Activated T-helper 2 cell treated with anti-CD3 and anti-CD28 coated beads, Interferon-gamma antibody, Interleukin-2, Interleukin-4, amounts not matched to agents 10 μg/mL and 5 μg/mL and 100 μg/mL, durations not matched to agents 14 hours and 24 hours and 36 hours (primary cell): ENCODE measurements at places on chromosomes 16 and 17. TPM values are rescaled to one million over a fixed set of nuclear protein-coding genes. Genes with fewer than 3 reads are reported as not detected.

- H3K4me1 ChIP-seq, result peaks cover 52% of the 10 kb centered on the region
- peak overlapping the region; percentile 81 for H3K27ac ChIP-seq
- peaks cover 63% of the 10 kb centered on the region for H3K36me3 ChIP-seq
- H3K4me3 ChIP-seq, result peak overlapping the region; percentile 99
- H3K27me3 ChIP-seq, result no peaks in the 10 kb centered on the region
Measured at GRCh38 chr16:30474684-30475083, 2.1 kb downstream of the ITGAL start.

- DNase-seq, result no peak
- no peaks in the 10 kb centered on the region for H3K36me3 ChIP-seq
- H3K27ac ChIP-seq, result no peak overlapping the region
- H3K4me3 ChIP-seq, result no peak overlapping the region
- peaks cover 24% of the 10 kb centered on the region for H3K27me3 ChIP-seq
Measured at GRCh38 chr17:12667299-12667958, 1.7 kb downstream of the MYOCD start.

DNA sequence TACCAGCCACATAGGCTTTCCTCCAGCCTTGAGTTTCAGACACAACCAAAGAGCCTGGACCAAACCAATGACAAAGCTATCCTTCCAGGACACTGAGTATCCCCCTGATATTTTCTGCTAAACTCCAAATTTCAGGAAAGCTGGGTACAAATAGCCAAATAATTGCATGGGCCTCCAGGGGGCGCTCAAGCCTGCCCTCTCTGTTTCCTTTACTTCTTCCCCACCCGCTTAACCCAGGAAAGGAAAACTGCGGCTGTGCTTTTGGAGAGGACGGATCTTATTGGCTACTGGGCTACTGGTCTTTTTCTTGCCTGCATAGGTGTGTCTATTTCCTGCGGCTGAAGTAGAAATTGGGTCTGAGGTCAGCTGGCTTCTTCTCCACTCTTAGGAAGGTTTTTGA lies 30.1 kb downstream of the GNGT2 start:
- DNase-seq, result peak; percentile 35
- H3K36me3 ChIP-seq, result peaks cover 4% of the 10 kb centered on the region
- no peak overlapping the region for H3K4me3 ChIP-seq
- H3K27ac ChIP-seq, result no peak overlapping the region
- H3K27me3 ChIP-seq, result no peaks in the 10 kb centered on the region

GRCh38 chr17:78041386-78042179 lies 83.1 kb downstream of the TNRC6C start:
- no peak overlapping the region for H3K27ac ChIP-seq
- H3K4me3 ChIP-seq, result peak overlapping the region; percentile 58
- peaks cover 4% of the 10 kb centered on the region for H3K4me1 ChIP-seq
- peaks cover 23% of the 10 kb centered on the region for H3K36me3 ChIP-seq
- H3K27me3 ChIP-seq, result no peaks in the 10 kb centered on the region

DNA sequence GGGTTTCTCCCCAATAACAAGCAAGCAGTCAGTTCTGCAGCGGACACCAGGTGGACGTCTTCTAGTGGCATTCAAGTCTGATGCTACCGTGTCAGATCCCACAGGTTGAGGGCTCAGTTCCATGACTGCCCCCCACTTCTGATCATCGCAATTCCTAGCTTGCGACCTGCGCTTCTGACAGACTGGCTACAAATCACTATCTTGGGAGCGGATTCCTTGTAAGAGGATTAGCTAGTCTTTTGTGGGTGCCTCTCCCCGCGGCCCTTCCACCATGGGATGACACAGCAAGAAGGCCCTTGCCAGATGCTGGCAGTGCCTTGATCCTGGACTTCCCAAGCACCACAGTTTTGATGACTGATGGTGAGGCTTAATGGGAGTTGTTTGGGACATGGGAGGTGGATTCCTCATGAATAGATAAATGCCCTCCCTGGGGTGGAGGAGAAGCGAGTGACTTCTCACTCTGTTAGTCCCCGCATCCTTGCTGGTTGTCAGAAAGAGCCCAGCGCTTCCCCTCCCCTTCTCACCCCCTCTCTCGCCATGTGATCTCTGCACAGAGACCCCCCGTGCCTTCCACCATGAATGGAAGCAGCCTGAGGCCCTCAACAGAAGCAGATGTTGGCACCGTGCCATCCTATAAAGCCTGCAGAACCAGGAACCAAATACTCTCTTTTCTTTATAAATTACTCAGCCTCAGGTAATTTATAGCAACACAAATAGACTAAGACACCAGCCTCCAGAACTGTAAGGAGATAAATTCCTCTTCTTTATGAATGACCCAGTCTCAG lies 19.1 kb downstream of the CDIP1 start:
- peaks cover 22% of the 10 kb centered on the region for H3K36me3 ChIP-seq
- H3K27me3 ChIP-seq, result no peaks in the 10 kb centered on the region
- H3K4me3 ChIP-seq, result no peak overlapping the region
- DNase-seq, result no peak
- peaks cover 22% of the 10 kb centered on the region for H3K4me1 ChIP-seq
- H3K27ac ChIP-seq, result no peak overlapping the region

DNA sequence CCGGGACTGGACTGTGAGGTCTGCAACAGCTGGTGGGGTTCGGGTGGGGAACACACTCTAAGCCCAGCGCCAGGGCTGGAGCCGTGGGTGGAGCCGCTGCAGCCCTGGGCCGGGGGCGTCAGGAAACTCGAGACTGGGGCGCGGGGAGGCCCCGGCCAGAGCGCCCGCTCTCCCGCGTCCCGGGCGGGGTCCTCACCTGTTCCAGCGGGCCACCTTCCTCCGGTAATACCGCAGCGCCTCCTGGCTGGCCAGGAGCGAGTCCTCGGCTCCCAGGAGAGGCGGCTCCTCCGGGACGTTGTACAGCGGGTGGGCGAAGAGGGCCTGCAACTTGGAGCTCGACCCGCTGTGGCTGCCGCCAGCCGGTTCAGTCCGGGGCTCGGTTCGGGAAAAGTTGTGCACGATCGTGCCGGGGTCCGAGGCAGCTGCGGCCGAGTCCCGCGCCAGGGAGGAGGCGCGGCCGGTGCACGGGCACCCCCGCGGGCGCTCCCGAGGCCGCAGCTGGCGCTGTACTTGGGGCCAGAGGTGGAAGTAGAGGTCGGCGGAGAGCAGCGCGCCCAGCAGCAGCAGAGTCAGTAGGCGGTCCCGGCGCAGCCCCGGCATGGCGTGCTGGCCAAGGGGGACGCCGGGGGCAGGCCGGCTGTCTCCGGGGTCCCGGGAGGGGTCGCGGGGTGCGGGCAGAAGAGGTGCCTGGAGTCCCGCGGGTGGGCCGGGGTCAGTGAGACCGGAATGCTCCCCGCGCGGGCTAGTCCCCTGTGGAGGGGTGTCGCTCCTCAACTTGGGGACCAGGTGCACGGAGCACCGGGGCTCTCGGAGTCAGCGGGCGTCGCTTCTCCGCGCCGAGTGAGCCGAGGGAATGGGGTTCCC lies 868 bp downstream of the FAM20A start:
- DNase-seq, result no peak
- peaks cover 2% of the 10 kb centered on the region for H3K4me1 ChIP-seq
- H3K27ac ChIP-seq, result no peak overlapping the region
- peaks cover 71% of the 10 kb centered on the region for H3K27me3 ChIP-seq

GRCh38 chr17:28204751-28205150 lies 114.2 kb upstream of the TMEM97 start:
- no peaks in the 10 kb centered on the region for H3K4me1 ChIP-seq
- no peaks in the 10 kb centered on the region for H3K36me3 ChIP-seq
- DNase-seq, result no peak
- no peak overlapping the region for H3K27ac ChIP-seq
- no peak overlapping the region for H3K4me3 ChIP-seq
- H3K27me3 ChIP-seq, result peaks cover 3% of the 10 kb centered on the region

GRCh38 chr16:77246150-77246549 lies 46.9 kb downstream of the SYCE1L start:
- no peak overlapping the region for H3K27ac ChIP-seq
- no peaks in the 10 kb centered on the region for H3K27me3 ChIP-seq
- no peaks in the 10 kb centered on the region for H3K36me3 ChIP-seq

ZNF668 gene
- total RNA-seq, result 12.7 and 13.2 TPM in 2 replicates

KCNG4 gene
- total RNA-seq, result not detected in 2 replicates

CCL14 gene
- not detected in 2 replicates for total RNA-seq

FSCN2 gene
- total RNA-seq, result 1.1 TPM in 2 replicates

MYH1 gene
- total RNA-seq, result not detected in 2 replicates

GRB7 gene
- 0.39 and 0.74 TPM in 2 replicates for total RNA-seq

GRCh38 chr17:1270210-1271029 lies at the start of gene BHLHA9:
BHLHA9 (plus strand) TSS chr17:1270444; CDS start chr17:1270564, 120 bp downstream.
- peaks cover 39% of the 10 kb centered on the region for H3K27me3 ChIP-seq
- no peak for DNase-seq
- no peaks in the 10 kb centered on the region for H3K36me3 ChIP-seq
- no peak within 1 kb of the TSS for H3K27ac ChIP-seq
- peak within 1 kb of the TSS; percentile 88 for H3K4me3 ChIP-seq
- peaks cover 14% of the 10 kb centered on the region for H3K4me1 ChIP-seq

IL4R gene
- total RNA-seq, result 434 and 437 TPM in 2 replicates
